ENCODE measurements at places on chromosomes 7 and 10.

DNA sequence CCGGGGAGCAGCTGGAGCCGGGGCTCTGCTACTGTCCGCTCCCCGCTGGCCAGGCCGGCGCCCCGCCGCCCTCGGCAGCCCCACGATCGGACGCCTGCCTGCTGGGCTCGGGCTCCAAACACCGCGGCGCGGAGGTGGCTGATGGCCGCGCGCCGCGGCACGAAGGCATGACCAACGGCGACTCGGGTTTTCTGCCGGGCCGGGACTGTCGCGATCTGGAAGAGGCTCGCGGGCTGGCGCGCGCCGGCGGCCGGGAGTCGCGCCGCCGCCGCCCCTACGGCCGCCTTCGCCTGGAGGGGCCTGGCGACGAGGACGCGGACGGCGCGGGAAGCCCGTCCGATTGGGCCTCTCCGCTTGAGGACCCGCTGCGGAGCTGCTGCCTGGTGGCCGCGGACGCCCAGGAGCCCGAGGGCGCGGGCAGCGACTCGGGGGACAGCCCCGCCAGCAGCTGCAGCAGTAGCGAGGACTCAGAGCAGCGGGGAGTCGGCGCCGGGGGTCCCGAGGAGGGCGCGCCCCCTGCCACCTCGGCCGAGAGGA is 570 bp downstream of the TBC1D12 start:
- DNase-seq, result peak; percentile 53

DNA sequence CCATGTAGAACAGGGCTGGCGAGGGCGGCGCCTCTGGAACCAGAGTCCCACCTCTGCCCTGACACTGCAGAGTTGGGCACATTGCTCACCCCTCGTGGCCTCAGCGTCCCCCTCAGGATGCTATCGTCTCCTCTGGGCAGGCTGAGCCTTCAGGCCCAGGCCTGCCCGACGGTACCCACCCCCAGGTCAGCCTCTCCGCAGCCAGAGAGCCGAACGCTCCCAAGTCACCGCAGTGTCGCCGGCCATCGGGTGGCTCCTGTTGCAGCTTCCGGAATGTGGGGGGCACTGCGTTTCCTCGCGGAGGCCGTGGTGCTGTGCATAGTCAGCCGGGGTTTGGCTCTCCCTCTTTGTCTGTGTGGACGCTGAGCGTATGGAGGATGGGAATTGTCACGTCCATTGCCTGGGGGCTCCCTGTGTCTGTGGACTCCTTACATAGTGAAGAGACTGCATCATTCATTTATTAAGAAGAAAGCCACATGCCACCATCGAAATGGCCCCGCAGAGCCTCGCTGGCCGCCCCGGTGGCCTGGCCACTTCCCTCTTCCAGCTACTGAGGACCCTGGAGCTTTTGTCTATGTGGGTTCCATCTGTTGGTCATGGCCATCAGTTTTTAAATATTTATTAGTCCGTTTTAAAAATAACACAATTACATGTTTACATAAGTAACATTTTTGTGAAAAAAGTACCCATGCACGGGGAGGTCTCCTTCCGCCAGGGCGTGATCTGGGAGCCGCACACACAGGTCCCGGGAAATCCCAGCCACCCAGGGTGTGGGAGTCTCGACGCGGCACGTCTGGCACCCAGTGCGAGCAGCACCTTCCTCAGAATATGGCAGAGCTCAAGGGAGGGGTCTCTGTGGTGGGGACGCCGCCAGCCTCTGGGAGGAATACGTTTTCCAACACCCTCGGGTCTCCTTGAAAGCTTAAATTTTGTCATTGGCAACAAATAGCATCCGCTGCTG is 15.6 kb downstream of the NKX6-2 start:
- DNase-seq, result no peak

DNA sequence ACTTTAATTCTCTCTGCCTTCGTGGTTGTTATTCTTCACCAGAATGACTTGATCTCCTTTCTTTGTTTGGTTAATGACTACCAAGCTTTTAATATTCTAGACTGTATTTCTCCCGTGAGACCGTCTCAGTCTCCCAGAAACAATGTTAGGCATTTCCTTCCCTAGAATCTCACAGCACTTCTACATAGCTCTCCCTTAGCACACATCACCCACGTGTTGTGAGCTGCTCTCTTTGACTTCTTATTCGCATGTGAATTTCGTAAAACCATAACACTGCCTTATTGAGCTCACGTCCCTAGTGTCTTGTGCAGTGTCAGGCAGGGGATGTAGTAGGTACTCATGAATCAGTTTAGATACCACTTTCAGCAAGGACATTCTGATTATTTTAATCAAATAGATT is 57.5 kb upstream of the MGAM2 start:
- no peak for DNase-seq

DNA sequence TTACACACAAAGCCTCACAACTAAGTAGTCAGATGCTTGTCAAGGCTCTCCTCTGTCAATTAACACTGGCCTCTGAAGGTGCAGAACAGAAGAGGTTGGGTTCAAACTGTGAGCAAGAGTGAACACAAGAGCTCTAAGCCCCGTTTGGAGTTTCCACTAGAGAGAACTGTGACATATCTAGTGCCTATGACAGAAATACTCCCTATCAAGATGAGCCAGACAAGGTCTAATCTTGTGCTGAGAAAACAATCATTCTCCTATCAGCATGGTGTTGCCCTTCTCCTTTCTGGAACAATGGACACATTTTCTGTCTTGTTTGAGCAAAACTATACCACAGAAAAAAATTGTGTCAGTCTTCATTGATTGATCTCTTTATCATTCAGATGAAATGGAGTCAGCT is 62.4 kb upstream of the CCDC71L start:
- DNase-seq, result no peak

DNA sequence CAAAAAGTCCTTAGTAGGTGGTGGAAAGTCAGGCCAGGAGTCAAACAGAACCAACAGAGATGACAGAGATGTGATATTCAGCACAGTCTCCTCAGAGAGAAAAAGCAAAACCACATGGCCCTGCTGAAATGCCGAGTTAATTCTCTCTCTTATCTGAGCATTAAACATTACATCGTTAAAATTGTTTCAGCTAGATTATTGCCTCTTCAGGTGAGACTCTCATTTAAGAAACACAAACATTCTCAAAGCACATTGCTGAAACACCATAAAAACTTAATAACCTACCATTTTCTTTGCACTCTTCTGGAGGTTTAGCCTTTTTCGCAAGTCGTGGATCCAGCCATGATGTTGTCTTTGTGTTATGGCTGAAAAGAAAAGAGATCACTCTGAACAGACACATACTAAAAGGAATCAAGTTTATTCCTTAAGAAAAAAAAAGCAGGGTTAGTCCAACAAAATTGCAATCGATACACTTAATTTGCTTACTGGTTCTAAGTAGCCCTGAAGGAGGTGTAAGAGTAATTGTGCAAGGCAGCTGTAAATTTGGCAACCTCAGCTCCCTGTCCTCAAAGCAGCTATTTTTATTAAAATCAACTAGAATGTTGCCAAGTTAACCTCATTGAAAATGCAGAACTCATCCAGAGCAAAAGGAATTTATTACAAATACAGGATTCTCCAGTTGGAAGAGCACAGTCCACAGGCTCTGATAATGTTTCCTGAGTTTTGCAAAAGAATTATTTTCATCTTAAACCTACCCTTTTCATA is 691.1 kb downstream of the PHTF2 start:
- no peak for DNase-seq

DNA sequence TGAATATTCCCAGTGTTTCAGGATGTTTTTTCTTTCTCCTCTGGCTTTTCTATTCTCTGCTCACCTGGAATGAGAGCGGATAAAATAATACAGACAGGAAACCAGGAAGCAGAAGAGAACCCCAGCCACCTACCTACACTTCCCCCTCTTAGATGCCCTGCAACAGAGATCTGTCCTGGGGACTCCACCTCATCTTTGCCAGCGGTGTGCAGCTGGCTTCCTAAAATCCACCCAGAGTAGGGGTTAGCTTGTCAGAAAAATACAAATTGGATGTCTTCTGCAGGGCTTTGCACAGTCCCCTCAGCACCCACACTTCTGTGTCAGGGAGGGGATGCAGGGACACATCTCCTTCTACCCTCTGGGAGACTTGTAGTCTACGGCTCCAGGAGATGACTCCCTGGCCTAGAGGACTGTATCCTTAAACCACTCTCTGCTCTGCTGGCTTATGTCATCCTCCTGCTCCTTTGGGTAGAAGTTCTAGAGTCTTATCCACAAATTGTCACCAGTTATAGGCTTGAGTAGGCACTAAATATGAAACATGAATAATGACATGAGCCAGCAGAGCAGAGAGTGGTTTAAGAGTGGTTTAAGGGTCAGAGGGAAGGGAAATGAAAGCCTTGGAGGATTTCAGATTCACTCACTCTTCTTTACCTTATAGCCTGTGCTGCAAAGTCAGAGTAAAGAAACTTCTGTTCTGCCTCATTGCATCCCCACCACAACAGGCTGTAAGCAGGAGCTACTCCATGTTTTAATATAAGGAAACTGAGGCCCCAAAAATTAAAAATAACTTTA is 749.4 kb downstream of the AUTS2 start:
- DNase-seq, result no peak
